ENCODE measurements at places on chromosomes 2 and 18.

- peak; percentile 71 for DNase-seq
Measured at GRCh38 chr2:170815746-170816503, 762 bp upstream of the GAD1 start.

DNA sequence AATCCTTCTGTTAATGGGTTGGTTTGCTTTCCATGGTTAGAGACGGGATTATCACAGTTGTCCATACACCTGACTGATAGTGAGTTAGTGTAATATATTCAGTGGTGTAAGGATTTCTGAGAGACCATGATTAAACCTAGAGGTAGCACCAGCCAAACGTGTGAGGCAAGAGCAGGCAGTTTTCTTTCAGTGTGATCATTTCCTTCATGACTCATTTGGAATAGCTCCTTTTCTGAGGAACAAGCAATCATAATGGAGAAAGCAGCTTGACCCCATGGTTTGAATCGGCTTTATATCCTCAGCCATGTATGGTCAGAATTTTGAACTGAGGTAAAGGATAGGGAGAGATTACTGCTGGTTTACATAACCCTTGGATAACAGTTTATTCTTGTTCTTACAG is 2.9 kb downstream of the MXD1 start:
- no peak for DNase-seq

GRCh38 chr2:62934517-62934916 is 116.1 kb upstream of the OTX1 start:
- DNase-seq: no peak

GRCh38 chr2:7977981-7978380 is 703.9 kb upstream of the ID2 start:
- no peak for DNase-seq

- DNase-seq: no peak
Measured at GRCh38 chr2:10793816-10794215, 18.8 kb downstream of the PDIA6 start.

DNA sequence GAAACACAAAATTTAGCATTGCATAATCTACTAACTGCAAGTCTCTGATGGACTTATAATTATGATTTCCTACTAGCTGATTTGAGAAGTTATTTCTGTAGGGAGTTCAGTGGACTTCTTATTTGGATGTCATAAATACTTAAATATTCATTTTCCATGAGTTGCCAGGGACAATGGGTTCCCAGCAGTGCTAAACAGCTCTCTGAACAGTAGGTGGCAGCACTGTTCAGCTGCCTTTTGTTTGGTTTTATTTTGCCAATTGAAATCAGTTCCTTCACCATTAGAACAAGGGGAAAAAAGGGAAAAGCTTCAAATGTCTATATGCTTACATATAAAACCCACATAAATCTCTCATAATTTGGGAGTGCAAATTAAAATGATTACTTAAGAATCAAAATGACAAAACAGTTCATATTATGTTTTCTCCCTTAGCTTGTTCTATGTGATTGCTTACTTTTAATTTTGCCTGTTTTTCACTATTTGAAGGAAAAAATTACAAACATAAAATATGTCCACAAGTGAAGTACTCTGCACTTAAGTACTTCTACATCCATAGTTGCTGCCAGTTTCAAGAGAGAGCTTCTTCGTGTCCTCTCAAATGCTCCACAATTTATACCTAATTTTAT is 898.9 kb downstream of the CPS1 start:
- peak; percentile 27 for DNase-seq

GRCh38 chr18:40531051-40531450 is 1424.0 kb upstream of the PIK3C3 start:
- DNase-seq: no peak

GRCh38 chr2:26349690-26350089 is 3.1 kb upstream of the ADGRF3 start:
- no peak for DNase-seq

- DNase-seq: no peak
Measured at GRCh38 chr2:26778507-26778906, 7.3 kb upstream of the CENPA start.

GRCh38 chr2:122535960-122536505 is 780.6 kb downstream of the TSN start:
- no peak for DNase-seq

DNA sequence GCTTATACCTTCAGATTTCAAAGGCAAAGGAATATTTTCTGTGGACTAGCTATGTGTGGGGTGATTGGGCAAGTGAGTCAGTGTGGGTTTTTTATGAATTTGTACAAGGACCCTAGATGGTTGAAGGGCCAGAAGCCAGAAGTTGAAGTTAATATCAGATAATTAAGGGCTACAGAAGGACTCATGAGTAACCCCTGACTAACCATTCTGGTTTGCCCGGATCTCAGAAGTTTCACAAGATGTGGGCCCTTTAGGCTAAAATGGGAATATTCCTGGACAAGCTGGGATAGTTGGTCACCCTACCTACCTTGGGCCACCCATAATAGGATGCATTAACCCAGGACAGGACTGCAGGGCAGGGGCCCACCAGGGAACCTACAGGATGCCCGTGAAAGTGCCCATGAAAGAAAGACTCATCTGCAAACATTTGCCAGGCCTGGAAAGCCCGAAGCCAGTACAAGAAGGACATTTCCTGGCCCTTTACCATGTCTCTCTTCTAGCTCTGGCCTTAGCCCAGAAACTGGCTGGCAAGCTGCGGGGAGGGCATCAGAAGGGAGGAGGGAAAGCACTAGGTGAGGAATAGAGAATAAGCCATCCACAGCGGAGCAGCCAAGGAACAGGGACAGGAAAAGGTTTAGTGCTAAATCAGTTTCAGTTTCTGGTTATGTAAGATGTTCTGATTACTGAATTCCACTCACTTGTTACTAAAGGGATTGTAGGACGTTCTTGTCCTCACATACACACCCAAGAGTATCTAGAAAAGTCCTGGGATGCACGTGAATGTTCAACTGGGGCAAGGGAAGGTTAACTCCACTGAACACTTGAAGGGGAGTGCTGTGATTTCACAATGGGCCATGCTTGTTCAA is 33.6 kb downstream of the GCG start:
- DNase-seq: no peak

- no peak for DNase-seq
Measured at GRCh38 chr18:5909125-5909524, 13.8 kb upstream of the TMEM200C start.

DNA sequence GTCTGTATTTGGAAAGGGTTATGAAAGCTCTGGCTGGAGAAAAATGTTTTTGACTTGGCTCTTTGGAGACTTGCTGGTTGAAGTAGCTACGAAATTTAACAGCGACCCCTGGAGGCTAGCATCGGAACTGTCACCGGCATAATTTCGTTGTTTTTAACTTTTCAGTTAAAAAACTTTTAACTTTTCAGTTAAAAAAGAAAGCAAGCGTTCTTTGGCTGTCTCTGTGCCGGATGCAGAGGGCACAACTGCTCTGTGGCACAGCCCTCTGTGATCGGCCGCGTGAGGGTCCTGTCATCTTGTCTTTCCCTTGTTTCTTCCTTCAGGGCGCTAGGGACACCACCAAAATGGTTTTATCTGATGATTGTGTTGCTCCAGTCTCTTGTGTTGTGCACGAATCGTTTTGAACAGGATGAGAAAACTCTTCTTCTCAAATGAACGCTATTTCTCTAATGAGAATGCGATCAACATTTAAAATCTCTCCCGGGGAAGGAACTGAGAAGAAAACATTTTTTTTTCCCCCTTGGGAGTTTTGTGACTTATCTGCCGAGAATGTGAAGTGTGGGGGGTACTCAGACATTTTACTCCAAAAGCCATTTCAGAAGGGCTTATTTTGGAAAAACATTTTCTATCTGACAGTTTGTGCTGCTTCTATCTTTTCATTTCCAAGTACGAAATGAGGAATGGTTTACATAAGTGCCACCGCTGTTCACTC is 57.1 kb downstream of the ADCYAP1 start:
- peak; percentile 55 for DNase-seq

- no peak for DNase-seq
Measured at GRCh38 chr2:829047-829446, 121.6 kb upstream of the SNTG2 start.

GRCh38 chr2:120456867-120457266 is 110.9 kb downstream of the INHBB start:
- DNase-seq: no peak

DNA sequence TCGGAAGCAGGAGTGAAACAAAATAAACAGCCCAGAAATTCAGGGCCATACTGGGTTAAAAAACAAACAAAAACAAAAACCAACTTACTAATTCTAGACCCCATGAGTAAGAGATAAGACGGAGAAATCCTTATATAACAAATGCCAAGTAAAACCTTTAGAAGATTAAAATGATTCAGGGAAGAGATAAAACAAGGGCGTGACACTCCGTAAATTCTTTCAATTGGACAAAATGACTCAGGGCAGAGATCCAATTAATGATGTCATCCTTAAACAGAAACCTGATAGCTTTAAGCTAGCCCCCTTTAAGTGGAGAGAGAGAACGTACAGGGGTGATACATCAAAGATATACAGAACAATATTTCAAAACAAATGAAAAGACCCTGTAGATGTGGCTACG is 317.4 kb downstream of the NBAS start:
- DNase-seq: no peak

GRCh38 chr2:156852681-156853080 is 404.8 kb upstream of the GALNT5 start:
- DNase-seq: no peak

GRCh38 chr18:25726298-25726697 is 364.1 kb downstream of the SS18 start:
- DNase-seq: no peak

DNA sequence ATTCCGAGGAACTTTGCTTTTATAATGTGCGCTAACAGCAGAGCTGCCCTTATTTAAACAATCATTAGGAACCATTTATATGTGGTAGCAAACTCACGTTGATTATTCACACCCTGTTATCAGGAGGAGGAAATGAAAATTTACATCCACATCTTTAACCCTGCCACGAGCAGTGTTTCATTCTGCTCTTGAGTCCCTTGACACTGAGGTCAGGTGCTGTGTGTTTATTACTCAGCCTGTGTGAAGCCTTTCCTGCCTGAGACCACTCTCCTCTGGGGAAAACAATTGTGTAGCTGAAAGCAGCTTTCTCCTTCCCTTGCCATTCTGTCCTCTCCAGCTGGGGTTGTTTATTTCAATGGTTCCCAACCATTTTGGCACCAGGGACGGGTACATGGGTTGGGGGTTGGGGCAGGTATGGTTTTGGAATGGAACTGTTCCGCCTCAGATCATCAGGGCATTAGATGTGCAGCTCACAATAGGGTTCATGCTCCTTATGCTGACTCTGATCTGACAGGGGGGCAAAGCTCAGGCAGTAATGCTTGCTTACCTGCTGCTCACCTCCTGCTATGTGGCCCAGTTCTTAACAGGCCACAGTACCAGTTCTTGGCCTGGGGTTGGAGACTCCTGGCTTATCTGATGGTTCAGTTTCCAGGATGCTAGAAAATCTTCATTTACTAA is 651.1 kb downstream of the TDRD15 start:
- DNase-seq: no peak

DNA sequence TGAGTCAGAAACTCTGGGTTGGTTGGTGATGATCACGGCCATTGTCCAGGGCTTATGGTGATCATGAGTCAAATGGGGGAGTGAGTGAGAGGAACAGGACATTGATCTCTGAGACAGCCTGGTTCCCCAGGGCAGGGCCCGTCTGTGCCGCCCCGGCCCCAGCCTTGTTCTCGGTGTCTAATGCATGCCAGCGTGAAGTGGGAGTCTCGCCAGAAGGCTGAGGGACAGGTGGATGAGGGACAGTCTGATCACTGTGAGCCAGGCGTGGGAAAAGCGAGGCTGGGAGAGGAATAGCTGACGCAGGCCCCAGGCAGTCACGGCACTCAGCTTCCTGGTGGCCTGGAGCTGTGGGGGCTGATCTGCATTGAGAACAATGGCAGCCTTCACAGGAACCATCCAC is 208.3 kb upstream of the HDAC4 start:
- no peak for DNase-seq

DNA sequence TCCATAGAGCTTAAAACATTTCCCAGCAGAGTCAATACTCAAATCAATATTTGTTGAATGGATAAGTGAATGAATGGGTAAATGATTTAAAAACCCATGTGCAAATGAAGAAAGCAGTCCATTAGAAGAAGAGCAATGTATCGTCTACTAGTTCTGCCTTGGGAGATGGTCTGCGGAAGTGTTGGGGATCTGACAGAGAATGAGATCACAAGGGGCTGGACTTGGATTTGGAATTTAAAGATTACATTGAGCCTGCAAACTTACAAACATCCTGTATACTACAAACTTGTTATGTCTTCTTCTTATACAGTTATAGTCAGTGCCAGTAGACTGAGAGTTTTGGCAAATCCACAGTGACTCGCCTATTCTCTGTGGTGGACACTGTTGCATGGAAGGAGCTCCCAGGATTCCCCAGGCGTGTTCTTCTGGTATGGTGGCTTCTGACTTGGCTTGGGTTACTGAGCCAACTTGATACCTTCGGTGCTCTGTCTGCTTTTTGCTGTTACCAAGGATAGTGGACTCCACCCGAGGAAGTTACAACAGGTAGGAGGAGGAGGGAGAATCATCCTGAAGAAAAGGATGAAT is 163.3 kb upstream of the SERPINE2 start:
- no peak for DNase-seq

DNA sequence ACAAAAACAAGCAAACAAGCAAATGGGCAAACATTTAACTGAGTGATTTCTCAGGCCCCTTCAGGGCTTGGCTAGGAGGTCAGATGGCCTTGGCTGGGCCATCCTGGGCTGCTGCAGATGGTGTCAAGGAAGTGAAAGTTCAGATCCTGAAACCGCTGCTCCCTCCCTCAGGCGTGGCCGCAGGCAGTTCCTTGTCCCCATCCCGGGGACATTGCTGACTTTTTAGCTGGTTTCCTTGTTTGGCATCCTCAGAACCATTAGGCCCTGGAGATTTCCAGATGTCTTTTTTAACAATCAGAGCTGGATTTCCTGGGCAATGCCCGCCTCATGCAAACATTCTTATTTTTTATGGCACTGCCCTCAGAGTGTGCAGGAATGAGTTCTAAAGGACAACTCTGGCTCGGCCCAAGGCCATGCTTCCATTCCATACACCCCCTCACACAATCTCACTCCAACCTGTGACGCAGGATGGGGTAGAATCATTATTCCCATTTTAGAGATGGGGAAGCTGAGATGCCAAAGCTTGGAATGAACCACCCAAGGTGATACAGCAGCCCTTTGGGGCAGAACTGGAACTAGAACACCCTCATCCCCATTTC is 86.1 kb upstream of the ZCCHC2 start:
- DNase-seq: no peak
